Putamen (tissue), 1 donor: ENCODE measurements at places on chromosomes 16 and 17.

GRCh38 chr17:81869221-81870130 is 1.7 kb downstream of the ARHGDIA start:
- no peak for DNase-seq

DNA sequence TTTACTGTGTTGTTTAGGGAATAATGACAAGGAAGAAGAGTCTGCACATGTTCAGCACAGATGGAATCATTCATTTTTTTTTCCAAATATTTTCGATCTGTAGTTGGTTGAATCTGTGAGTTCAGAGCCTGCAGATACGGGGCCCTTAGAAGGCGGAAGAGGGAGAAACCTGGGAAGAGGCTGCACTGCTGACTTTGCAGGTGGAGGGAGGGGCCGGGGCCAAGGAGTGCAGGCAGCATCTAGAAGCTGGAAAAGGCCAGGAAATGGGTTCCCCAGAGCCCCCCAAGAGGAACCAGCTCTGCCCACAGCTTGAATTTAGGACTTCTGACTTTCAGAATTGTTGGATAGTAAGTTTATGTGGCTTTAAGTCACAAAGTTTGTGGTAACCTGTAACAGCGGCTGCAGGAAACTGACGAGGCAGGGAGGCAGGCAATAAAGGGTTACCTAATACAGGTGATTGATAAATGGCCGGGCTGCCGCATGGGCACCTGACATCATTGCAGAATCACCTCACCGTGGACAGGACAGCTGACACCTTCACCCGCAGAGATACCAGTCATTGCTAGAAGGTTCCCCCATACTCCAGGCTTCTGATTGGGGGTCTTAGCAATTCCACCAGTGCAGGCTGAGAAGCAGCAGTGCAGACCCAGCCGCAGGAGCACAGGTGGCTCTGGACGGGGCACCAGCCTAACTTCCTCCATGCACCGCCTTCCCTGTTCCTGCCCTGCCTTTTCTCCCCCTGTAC is 181.3 kb downstream of the IRF8 start:
- DNase-seq, result no peak

GRCh38 chr17:39167476-39167875 is 1.5 kb upstream of the ARL5C start:
- DNase-seq, result peak; percentile 47

DNA sequence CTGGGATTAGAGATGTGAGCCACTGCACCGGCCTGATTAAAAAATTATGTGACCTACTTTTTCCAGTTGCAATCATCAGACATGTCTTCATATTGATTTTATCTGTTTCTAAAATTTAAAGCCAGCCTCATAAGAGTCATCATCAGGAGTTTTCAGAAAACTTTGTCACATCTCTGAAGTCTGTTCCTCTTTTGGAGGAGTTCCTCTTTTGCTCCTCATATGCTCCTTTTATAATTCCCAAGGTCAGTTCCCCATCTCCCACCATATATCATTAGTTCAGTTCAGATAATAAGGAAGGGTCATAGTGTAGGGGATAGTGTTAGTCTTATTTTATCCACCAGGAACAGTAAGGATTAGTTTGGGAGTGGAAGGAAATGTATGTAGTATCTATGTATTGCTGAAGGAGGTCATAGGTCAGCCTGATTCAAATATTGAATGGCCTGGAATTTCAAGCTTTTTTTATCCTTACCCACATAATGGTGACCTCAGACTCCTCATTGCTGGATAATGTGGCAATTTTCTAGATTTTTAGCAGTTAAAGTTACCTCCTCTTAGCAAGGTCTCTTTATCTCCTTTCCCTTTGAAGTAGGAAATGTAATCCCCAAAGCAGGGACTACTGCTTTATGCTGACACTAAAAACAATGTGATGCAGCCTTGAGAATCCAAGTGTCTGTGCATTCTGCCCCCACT is 13.8 kb upstream of the DUSP14 start:
- DNase-seq, result no peak

- DNase-seq, result no peak
These were observed 650 bp downstream of the KIAA0753 start for GRCh38 chr17:6639586-6640535.

DNA sequence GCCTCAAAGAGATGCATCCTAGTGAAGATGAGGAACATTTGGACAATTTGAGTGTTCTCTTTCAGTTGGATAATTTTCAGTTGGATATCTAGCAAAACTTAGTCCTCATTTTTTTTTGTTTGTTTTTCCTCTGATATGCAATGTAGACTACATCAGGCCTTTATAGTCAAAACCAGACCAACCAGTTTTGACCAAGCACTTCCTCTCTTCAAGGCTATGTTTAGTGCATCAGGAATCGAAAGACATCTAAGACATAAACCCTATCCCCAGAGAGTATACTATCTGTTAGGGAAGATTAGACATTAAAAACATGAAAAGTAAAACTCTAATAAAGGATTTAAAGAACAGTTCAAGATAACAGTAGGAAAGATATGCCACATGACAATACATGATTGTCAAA is 256.1 kb downstream of the IRX3 start:
- DNase-seq, result no peak

DNA sequence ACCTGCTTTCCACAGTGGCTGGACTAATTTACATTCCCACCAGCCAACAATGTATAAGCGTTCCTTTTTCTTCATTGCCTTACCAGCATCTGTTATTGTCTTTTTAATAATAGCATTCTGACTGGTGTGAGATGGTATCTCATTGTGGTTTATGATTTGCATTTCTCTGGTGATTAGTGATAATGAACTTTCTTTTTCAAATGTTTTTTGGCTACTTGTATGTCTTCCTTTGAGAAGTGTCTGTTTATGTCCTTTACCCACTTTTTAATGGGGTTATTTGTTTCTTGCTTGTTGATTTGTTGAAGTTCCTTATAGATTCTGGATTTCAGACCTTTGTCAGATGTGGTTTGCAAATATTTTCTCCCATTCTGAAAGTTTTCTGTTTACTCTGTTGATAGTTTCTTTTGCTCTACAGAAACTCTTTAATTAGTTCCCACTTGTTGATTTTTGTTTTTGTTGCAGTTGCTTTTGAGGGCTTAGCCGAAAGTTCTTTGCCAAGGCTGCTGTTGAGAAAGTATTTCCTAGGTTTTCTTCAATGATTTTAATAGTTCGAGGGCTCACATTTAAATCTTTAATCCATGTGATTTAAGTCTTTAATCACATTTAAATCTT is 26.8 kb downstream of the ITGAM start:
- no peak for DNase-seq

DNA sequence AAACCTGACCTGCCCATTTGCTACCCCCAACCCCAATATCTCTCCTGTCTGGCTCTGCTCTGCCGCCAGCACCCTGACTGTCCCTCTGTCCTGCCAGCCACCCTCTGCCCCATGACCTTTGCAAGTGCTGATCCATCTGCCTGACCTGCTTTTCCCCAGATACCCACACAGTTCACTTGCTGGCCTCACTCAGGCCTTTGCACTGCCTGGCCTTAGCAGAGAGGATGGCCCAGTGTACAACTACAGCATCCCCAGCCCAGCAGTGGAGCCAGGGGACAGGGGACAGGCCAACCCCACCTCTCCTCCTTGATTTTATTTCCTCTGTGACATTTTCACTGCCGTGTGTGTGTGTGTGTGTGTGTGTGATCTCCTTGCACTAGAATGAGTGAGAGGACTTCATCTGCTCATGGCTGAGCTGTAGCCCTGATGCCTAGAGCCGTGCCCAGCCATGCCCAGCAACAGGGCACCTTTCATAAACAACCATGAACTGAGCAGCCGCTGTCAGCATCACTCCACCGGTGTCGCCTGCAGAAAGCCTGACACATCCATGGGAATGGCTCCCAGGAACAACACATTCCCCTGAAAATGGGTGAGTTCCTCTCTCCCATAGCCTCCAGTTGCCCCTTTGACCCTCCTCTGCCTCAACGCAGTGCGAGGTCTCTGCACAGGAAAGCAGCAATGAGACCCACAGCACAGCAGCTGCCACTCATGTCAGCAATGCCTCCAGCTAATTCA is 36.0 kb upstream of the RBFOX3 start:
- no peak for DNase-seq

DNA sequence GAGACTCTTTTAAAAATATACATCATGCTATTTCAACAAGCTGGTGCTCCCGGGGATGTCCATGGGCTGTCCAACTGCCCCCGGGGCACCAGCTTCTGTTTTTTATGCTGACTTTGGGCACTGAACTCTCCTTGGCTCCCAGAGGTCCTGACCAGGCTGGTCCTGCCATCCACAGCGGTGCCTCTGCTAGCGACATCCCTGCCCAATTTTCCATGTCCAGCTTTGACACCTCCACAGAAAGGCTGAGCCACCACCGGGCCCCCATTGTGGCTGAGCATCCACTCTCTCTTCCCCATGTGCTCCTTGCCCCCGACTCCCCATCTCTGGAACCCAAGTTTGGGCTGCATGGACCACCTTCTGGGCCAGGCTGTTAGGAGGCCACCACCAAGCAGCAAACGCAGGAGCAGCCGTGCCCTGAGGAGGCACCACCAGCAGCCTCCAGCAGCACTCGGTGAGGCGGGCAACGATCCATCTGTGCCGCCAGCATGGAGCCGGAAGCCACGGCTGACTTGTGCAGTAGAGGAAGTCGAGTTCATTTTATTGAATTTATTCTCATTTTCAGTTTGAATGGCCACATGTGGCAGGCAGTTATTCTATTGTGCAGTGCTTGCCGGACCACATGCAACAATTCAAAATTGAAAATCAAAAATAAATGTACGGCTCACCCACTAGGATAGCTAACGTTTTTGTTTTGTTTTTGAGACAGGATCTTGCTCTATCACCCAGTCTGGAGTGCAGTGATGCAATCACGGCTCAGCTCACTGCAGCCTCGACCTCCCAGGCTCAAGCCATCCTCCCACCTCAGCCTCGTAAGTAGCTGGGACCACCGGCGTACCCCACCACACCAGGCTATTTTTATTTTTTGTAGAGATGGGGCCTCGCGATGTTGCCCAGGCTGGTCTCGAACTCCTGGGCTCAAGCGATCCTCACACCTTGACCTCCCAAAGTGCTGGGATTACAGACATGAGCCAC is 2.8 kb upstream of the MEAK7 start:
- DNase-seq, result no peak

DNA sequence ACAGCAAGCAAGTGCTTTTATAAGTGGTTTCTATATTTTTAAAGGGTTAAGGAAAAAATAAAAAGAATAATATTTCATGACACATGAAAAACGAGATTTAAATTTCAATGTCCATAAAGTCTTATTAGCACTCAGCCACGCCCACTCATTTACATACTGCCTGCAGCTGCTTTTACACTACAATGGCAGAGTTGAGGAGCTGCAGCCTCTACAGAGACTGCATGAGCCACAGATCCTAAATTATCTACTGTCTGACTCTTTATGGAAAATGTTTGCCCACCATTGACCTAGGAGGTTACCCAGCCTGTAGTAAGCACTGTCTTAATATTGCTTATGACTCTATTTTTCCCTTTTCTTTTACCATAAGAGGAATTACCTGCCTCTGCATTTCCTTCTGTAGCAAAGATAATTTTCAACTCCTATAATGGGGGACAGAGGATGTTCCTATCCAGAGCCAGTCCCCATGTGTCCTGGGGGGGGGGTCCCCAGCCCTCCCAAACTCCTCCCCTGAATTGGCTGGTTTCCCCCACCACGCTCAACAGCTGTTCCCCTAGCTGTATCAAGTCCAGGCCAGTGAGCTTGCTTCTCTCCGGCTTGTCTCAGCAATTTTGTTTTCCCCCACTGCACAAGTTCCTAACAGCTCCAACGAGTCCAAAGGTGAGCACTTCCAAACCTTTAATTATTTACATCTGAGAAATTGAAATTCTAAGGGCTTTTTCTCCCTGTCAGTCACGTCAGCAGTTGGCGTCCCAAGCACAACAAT is 139.4 kb upstream of the ERCC4 start:
- DNase-seq, result no peak

DNA sequence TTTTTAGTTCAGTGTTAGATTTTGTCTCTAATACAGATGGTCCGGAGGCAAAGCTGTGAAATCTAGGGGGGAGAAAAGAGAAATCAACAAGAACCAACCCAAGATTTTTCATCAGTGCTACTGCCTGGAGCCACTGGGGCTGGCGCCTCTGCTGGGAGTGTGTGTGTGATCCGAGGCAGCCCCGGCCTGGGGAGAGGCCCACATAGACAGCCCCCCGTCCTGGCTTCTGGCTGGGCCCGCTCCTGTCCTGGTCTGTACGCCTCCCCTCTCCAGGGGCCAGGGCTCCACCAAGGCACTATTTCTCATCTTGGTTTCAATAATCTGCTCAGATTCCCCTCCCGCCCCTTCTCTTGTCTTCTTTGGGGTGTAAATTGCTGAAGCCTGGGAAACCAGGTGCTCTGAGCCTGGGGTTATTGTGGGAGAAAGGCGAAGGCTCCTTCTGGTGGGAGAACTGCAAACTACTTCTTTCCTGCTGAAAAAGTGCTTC is 7.8 kb downstream of the BAHCC1 start:
- DNase-seq, result no peak

GRCh38 chr17:40178660-40179059 is 1.4 kb downstream of the RAPGEFL1 start:
- no peak for DNase-seq

DNA sequence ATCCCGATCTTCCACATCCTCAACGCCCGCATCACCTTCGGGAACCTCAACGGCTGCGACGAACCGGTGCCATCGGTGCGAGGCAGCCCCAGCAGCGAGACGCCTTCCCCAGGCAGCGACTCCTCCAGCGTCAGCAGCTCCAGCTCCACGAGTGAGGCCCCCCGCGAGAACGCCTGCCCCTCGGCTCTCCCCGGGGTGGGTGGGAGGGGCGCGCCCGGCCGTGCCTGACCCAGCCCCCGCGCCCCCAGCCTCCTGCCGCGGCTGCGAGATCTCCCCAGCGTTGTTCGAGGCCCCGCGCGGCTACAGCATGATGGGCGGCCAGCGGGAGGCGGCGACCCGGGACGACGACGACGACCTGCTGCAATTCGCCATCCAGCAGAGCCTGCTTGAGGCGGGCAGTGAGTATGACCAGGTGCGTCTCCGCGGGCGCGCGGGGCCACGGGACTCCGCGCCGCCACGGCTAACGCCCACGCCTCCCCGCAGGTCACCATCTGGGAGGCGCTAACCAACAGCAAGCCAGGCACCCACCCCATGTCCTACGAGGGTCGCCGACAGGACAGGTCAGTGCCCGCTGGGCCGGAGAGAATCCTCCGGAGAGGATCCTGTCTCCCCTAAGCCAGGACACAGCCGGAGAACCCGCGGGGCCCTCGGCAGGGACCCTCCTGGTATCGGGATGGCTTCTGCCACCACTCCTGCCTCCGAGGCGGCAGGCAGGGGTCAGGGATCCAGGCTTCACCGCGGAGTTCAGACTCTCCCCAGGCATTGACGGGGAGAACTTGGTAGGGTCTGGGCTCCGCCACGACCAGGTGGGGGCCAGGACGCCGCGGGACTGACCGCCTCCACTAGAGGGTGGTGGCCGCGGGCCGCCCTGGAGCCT is 10.1 kb downstream of the CORO6 start:
- no peak for DNase-seq

DNA sequence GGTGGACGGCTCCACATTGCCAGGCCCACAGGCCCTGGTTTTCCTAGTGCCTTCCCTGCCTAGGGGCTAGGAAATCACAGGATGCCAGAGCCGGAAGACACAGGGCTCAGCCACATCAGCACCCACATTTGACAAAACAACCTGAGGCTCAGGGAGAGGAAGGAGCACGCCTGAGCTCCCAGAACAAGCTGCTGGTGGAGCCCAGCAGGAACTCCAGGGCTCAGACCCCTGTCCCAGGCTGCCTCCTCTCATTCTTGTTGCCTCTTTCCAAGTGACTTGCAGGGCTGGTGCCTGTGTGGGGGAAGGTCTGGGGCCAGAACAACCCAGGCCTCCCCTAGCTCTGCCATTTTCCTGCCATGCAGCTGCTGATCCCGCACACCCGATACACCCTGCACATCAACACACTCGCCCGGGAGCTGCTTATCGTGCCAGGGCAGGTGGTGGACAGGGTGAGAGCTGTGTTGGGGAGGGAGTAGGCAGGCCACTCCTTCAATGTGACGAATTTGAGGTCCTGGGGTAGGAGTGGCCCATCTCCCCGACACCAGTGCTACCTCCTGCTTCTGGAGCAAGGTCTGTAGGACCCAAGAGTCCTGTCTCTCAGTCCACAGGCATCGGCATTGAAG is 7.6 kb downstream of the ALOX15B start:
- no peak for DNase-seq
